ENCODE measurements at places on chromosomes 12 and 14.

DNA sequence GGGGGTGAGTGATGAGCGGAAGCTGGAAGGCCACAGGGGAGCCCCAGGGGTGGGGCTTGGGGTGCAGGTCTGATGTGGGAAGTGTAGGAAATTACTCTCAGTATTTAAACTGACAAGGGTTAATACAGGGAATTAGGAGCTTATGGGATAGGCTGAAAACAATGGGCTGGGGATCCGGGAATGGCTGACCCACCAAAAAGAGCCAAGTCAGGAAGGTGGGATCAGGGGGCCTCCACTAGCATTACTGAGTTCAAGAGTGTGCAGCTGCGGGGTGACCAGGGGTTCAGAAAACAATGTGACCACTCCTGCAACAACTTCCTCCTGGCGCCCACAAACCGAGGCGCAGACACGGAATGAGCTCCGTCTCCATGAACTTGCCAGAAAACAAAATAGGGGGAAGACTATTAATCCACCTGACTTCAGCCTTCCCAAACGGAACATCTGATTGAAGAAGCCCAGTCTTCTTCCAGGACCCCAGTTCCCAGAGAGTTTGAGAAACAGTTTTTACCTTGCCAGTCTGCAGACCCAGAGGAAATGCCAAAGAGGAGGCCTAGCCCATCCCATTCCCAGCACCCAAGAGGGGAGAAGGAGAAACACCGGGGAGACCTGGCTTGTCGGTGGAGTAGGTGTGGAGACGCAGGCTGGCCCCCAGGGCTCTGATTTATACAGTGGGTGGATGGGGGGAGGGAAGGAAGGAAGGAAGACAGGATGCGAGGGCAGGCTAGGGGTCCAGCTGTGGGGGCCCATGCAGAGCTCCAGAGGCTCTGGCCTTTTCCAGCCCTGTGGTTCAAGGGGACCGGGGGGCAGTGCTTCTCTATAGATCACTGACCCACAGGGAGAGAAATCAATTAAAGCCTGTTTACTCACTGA, 16.5 kb upstream of the YY1 start:
- no peak for DNase-seq

- DNase-seq: no peak
These were observed 599 bp downstream of the PAPLN start for GRCh38 chr14:73237786-73238423.

DNA sequence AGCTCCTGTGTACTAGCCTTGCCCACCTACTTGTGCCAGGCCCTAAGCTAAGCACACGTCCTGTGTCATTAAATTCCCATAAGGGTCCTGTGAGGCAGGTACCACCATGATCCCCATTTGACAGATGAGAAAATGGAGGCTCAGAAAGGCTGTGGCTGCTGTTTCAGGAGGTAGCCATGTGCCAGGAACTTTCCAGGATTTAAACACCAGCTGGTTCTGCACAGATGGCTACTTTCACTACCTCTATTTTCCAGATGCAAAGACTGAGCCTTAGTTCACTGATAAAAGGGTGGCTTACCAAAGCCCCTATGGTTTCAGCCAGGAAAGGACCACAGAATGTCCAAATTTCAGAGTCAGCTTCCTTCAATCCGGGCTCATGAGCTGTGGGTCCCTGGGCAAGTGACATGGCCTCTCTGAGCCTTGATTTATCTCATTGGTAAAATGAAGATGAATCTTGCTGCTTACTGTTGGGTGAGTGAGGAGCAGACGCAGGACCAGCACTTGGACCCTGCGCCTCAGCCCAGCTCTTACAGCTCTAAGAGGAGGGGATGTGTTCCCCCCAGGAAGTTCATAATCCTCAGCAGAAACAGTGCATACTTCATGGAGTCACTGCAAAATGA, 23.5 kb downstream of the CMKLR1 start:
- no peak for DNase-seq

GRCh38 chr12:43316520-43316919, 235.5 kb downstream of the ADAMTS20 start:
- DNase-seq: no peak

DNA sequence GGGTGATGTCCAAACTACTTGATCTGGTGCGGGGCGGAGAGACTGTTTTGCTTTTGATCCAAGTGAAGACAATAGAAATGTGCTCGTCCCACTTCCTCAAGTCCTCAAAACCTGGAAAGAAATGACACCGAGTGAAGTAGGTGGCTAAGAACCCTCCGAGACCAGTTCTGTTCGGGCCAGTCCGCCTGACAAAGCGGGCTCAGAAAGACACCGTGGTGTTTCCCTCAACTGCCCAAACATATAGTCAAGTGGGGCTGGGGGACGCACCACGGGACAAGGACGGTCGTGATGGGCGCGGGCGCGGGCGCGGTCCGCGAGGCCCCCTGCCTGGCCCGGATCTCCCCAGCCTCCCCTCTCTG, 1.6 kb downstream of the PHLDA1 start:
- DNase-seq: no peak

DNA sequence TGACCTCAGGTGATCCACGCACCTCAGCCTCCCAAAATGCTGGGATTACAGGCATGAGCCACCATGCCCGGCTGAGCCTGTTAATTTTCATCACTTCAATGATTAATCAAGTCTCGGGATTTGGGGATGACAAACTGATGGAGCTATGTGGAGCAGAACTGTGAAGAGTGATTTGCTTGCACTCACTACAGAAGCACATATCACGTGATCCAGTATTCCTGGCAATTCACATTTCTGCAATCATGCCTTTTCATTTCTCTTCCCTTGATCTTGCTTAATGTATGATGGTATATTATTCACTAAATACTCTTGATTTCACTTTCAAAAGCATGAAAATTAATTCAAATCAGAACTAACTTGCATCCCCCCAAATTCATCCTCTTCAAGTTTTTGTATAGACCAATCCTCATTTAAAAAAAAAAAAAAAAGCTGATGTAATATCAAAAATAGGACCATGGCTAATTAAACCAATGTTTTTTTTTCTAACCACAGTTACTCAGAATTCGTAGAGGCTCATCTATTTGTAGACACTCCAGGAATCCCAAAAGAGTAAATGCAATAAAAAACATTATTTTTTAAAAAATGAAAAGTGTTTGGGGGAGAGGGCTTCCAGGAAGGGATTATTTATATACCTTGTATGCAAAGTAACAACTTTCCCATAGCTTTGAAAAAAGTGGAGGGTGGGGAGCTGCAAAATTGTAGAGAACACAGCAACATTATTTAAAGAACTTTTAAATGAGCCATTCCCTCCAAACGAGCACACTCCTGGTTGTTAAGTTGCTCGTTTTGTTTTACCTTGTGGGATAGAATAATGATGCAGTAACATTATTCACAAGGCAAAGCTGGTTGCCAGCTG, 7.0 kb upstream of the ATXN2 start:
- DNase-seq: no peak

- DNase-seq: no peak
These were observed 65.9 kb upstream of the JDP2 start for GRCh38 chr14:75361751-75362433.

- no peak for DNase-seq
These were observed 44.6 kb downstream of the DCAF5 start for GRCh38 chr14:69108358-69108757.

DNA sequence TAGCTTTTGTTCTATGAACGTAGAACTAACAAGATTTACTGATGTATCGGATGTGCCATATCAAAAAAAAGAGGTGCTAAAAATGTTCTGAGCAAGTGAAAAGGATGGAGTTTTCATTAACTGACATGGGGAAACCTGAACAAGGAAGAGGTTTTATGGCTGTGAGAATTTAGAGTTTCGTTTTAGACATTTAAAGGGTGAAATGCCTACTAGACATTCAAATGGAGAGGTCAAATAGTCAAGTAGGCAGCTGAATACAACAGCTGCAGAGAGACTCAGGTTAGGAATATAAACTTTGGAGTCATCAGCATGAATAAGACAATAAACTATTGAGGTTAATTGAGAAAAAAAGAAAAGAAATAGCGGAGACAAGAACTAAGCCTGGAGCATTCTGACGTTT, 364.9 kb upstream of the GARIN6 start:
- no peak for DNase-seq

DNA sequence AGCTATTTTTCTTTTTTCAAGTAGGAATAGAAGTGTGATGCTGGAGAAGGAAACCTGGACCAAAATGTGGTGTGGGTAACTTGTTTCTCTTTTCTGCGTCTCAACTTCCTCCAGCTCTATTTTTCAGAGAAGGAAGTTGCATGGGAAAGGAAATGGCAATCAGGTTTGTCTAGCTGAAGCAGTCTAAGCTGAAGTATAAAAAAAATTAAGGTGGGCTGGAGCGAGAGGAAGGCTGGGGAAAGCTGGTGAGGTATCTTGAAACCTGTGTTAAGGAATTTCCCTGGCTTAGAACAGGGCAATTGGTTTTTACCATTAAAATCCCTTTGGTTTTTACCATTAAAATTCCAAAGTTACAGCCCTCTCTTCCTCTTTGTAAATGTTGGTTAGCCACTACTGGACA, 34.2 kb upstream of the NINJ2 start:
- no peak for DNase-seq

DNA sequence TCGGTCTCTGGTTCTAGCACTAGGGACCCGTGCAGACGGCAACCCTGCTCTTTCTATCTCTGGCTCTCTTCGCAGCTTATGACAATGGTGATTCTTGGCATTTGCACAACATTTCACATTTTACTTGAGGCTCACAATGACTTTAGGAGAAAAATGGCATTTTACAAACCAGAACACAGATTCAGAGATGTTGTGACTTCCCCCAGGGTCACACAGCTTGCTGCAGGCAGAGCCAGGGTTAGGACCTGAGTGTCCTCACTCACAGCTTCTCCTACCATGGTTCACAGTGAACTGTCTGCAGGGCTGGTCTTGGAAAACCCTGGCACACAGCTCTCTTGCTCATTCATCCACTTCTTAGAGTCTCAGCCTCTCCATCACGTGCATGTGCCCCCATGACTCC, 23.7 kb downstream of the P2RX7 start:
- no peak for DNase-seq

- DNase-seq: no peak
These were observed 148.1 kb upstream of the NRXN3 start for GRCh38 chr14:78022059-78022458.

- no peak for DNase-seq
These were observed 13.3 kb upstream of the GRIP1 start for GRCh38 chr12:66692170-66692569.

GRCh38 chr14:51592836-51593235, 58.9 kb upstream of the FRMD6 start:
- no peak for DNase-seq

All from dorsolateral prefrontal cortex (tissue), 122 donors.